Activated naive CD4-positive, alpha-beta T cell treated with anti-CD3 and anti-CD28 coated beads, Interleukin-2, amount 50 U/mL, for 16 hours (primary cell): ENCODE measurements at places on chromosomes 6 and 20.

- no peak for DNase-seq
Measured at GRCh38 chr6:25692472-25692871, 40.5 kb downstream of the SCGN start.

DNA sequence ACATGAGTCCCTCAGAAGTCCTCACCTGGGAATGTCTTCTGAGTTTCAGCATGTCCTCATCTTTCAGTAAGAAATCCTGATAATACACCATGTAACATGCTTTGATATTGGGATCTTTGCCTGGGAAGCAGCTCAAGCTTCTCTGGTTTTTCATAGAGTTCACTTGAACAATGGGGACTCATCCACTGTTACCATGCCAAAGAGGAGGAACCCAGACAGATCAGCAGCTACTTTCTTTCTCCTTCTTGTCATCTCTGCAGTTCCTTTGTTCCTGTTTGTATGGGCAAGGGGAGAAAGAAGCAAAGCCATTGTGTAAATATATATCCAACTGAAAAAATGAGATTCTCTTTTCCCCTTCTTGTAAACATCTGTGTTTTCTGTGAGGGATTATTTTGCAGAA, 450.6 kb upstream of the HS3ST5 start:
- DNase-seq = no peak

DNA sequence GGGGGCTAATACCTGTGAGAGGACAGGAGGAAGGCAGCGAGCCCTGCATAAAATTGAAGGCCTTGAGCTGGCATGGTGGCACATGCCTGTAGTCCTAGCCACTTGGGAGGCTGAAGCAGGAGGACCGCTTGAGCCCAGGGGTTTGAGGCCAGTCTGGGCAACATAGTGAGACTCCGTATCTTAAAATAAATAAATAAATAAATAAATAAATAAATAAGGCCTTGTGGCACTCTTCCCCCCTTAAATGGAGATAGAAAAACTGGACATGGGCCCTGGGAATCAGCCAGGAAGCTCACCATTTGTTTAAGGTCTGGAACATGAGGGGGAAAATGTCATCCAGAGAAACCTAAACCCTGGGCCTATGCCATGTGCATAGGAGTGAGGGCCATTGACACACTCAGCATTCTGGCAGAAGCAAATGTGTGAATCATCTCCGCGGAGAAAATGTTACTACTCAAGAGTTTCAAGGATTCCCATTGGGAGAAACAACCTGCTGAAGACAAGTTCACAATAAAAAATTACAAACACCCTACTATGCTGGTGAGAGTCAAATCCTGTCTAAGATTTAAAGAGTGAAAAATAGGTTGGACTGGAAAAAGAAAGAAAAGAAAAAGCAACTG, 51.9 kb upstream of the UBR2 start:
- DNase-seq = no peak

- DNase-seq = no peak
Measured at GRCh38 chr6:38522322-38522721, 117.4 kb downstream of the BTBD9 start.

- no peak for DNase-seq
Measured at GRCh38 chr20:24309596-24309995, 159.8 kb upstream of the SYNDIG1 start.

- peak; percentile 59 for DNase-seq
Measured at GRCh38 chr6:56955171-56956155, 556 bp downstream of the BEND6 start.
